Inflammatory macrophage treated with lipopolysaccharide for 1 hour (primary cell): ENCODE measurements at places on chromosomes 1 and 21.

DNA sequence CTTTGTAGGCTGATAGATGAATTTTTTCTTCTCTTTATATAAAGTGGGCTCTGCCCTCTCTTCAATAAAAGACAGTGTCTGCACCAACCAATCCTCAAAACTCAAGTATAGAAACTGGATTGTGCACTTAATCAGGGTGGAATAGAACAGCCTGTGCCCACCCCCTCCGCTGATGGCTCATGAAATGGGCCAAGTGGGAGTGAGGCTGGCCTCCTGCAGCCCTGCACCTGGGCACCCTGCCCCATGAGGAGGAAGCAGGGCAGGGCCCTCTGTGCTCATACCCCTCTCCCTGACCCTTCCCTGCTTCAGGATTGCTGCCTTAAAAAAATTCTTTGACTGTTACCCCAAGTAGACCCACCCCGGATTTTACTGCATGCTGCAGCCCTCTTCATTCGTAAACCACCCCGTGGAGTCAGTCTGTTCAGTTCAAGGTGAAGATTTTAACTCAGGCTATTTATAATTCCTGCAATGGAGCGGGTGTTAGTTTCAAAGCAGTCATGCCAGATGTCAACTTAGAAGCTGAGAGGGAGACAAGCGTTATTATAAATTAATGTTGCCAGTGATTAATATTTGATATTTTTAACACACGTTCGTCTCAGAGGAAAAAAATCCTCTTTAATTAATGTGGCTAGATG lies 15.8 kb downstream of the PROK1 start:
- no peak for DNase-seq

GRCh38 chr1:109296782-109297181 lies 10.0 kb downstream of the MYBPHL start:
- DNase-seq = no peak

DNA sequence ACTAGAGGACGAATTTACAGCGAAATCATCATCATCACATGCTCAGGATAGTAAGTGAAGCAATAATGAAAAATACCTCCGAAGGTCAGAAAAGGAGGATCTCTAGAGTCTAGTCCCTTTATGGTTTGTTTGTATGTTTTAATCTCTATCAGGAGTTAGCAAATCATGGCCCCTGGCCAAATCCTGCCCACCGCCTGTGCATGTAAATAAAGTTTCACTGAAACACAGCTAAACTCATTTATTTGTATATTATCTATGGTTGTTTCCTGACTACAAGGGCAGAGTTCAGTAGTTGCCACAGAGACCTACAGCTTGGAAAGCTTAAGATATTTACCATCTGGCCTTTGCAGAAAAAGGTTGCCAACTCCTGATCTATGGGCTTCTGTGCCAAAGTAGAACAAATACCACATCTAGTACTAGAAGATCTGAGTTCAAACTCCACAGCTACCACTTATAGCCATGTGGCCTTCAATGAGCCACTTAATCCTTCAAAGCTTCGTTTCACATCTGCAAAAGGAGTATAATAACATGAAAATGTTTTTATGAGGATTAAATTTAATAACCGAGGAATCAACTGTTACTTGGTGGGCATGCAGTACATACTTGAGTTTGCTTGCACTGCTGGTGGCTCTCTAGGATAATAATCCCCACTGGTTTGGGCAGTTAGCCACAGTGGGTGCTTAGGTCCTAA lies 94.0 kb upstream of the KIF26B start:
- DNase-seq = no peak

- no peak for DNase-seq
These were observed 25.6 kb downstream of the CD244 start for GRCh38 chr1:160836981-160837557.

DNA sequence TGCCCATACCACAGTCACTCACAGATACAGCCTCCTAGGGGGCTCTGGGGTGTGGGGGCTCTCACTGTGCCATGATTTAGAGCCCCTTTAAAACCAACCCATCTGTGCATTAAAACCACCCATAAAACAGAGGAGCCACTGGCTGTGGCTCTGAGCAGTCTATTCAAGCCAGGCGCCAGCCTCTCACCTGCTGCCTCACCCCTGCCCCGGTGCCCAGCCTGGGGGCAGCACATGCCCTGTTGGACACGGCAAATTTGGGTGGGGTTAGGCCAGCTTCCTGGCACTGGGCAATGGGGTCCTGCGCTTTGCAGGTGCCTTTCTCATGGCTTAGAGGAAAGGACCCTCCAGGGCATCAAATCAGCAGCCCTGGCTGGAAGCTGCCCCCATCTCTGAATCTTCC lies 73.1 kb downstream of the CASZ1 start:
- no peak for DNase-seq
